ENCODE measurements at places on chromosomes 7 and 10.

GRCh38 chr10:112429147-112429546 is 17.6 kb downstream of the ZDHHC6 start:
- DNase-seq = no peak

DNA sequence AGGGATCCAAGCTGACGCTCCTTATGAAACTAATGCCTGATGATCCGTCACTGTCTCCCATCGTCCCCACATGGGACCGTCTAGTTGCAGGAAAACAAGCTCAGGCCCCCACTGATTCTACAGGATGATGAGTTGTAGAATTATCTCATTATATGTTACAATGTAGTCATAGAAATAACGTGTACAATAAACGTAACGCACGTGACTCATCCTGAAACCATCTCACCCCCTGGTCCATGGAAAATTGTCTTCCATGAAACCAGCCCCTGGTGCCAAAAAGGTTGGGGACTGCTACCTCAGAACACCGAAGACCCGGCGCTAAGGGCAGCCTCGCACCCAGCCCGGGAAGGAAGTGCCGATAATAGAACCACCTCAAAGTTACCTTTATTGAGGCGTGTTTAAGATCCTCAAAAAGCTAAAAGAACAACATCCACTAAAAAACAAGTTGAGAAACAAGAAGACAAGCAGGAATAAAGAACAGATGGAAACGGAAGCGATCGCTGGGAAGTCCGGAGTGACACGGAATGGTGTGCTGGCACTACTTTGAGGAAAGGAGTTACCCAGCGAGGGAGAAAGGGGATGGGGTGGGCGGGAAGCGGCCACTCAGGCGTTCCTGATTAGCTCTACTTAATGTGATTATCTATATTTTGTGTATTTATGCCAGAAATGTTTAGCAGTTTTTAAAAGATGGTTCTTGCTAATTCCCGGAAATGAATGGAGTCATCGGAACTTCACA is 50.1 kb upstream of the PRKAR1B start:
- DNase-seq = no peak

DNA sequence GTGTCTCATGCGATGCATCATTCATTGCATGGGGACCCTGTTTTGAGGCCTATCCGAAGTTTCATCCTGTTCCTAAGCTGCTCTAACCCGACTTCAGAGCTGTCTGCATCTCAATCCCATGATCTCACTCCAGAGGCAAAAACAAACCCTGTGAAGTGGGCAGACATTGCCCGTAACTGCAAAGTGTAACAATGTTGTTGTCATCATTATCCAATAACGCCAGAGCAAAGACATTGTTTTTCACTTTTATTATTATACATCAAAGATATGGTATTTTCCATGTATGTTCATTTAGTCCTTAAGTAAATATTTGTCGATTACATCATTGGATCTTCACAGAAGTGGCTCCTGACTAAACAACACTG is 246.7 kb downstream of the KLF6 start:
- DNase-seq = no peak

DNA sequence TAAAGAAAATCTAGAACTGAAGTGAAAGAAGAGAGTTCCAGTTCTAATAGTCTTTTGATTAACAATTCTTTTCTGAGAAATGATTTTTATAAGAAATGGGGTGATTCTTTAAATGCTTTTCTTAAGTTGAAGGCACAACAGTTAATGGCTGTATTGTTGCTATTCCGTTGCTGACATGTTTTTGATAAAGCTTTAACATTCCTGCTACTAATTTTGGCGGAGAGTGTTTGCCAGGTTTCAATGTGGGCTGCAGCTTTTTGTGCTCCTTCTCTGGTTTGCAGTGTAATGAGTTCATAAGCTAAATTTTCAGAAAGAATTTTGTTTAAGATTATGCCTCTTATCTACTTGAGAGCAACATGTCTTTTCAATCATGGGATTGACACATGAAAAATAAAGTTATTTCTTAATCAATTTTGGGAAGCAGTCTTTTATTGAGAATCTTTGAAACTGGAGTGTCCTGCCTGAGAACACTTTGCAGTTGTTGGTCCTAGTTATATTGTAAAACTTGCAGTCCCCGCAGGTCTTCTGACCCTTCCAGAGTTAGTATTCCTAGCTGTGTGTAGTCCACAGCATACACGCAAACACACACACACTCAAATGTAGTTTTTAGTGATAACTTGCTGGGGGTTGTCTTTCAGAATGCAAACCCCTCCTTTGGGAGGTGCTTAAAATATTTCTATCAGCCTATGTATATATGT is 56.7 kb downstream of the COL17A1 start:
- no peak for DNase-seq

GRCh38 chr10:131320860-131321604 is 9.5 kb upstream of the TCERG1L start:
- DNase-seq = no peak

- no peak for DNase-seq
Observed at GRCh38 chr10:95998255-95998784, 45.1 kb upstream of the CCNJ start.

- DNase-seq = no peak
Observed at GRCh38 chr7:93958216-93958615, 36.7 kb downstream of the GNG11 start.

- no peak for DNase-seq
Observed at GRCh38 chr7:31853380-31853779, 166.4 kb downstream of the PPP1R17 start.

DNA sequence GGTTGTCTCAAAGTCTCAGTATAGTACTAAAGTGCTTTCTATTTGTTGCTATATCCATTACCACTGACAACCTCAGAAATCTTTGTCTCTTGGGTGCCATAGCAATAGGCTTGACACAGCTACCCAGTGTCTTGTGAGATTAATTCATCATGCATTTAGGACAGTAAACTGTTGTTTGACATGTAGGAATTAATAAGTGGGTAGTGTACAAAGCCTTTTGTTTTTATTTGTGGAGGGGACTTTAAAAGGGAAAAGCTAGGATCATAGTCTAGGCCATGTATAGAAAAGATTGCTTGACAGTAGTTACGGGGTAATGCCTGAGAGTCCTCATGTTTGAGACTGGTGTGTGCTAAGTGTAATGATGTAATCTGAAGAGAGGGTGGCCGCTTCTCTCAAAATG is 102.6 kb upstream of the AGR3 start:
- no peak for DNase-seq

- no peak for DNase-seq
Observed at GRCh38 chr10:109282510-109282909, 640.8 kb downstream of the XPNPEP1 start.

DNA sequence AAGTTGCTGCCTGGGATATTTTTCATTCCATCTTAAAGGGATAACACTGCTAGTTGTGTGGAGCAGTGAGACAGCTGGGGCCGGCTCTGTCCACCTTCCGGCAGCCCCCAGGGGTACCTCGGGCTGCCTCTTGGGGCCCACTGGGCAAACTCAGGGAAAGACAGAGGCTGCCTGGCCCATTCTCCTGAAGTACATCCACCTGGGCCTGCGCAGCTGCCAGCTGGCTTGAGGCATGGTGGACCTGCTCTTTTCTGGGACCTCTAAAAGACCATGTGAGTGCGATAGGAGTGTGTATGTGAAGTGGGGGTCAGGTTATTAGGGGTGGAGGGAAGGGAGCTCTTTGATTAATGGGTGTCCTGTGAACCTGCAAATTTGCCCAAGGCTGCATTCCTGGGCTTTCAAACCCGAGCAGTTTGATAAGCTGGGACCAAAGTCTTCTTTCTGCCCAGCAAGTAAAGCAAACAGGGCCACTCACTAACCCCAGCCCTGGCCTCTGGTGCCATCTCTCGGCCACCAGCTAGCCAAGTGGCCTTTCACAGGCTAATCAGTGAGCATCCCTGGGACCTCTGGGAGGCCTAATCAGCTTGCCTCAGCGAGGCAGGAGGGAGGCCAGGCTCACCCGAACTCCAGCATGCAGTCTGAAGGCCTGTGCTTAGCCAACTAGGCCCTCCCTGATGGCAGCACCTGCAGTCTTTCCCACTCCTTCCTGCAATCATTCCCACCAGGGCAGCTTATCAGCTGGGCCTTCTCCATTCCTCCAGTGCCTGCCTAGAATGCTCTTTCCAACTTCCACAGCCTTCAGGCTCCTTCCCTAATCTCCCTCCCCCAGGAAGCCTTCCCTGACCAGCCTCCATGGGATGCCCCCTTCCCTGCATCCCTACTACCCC is 954.7 kb upstream of the ZNF722 start:
- DNase-seq = no peak

- DNase-seq = no peak
Observed at GRCh38 chr7:81469869-81470723, 299.8 kb downstream of the HGF start.

DNA sequence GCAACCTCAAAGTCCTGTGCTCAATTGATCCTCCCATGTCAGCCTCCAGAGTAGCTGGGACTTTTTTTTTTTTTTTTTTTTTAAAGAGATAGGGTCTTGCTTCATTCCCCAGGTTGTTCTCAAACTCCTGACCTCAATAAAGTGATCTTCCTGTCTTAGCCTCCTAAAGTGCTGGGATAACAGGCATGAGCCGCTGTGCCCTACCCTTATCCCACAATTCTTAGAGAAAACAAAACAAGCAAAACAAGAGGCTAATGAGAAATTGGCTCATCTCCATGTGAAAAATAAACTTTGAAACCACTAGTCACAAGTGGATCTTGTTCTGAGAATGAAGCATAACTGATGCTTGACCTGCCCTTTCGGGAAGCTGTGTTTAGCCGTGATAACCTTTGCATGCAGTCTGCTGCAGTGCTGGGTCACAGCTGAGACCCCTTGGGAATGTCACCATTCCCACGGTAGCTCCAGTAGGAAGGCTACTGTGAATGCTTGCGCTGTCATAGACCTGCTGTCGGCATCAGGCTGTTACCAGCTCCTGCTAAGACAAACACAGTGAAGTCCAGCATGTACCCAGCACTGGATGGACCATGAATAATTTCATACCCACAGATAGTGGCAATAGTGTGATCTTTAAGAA is 290.7 kb upstream of the KIAA1217 start:
- no peak for DNase-seq

DNA sequence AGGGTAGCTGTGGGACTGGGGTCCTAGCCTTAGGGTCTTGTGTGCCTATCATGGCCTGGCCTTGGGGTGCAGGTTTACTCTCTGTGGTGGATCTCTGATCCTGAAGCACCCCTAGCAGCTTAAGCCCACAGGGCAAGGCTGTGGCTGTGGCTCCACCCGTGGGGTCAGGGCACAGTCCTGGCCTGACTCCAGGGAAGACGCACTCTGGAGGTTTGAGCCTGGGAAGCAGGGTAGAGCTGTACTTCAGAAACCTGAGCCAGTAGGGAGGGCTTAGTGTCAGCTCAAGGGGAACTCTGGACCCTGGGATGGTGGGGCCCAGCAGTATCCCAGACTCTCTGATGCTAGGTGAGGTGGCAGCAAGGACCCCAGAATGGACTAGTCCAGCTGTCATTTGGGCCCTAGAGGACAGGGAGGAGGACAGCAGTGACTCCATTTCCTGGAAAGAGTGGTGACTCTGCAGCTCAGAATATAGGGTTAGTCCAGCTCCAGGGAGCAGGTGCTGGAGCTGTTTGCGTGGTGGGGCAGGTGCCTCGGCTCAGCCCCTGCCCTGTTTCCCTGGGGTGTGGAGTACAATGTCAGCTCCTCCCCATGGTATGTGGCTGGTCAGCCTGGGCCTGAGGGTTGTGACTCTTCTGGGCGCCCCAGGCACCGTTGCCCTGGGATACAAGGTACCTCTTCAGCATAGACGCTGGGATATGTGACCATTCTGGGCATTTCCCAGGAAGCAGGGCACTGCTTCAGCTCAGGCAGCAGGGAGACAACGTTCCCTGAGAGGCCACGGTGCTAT is 15.8 kb downstream of the GTPBP4 start:
- DNase-seq = no peak

DNA sequence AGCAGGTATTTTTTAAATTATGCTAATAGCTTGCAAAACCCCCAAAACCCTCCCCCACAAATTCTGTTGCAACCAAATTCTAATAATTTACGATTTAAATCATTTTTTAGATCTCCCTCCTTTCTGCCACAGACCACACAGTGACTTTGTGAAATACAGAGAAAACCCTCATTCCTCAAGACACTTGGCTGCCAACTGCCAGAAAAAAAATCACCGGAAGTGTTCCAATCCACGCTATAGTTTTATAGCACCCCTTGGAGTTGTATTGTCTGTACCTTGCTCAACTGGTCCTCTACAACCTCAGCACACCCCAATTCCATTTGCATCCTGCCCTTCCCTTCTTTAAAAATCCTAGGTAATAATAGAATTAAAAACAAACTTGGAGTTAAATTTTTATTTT is 560.1 kb downstream of the PARD3 start:
- no peak for DNase-seq

GRCh38 chr7:148014541-148014940 is 576.0 kb upstream of the C7orf33 start:
- no peak for DNase-seq

DNA sequence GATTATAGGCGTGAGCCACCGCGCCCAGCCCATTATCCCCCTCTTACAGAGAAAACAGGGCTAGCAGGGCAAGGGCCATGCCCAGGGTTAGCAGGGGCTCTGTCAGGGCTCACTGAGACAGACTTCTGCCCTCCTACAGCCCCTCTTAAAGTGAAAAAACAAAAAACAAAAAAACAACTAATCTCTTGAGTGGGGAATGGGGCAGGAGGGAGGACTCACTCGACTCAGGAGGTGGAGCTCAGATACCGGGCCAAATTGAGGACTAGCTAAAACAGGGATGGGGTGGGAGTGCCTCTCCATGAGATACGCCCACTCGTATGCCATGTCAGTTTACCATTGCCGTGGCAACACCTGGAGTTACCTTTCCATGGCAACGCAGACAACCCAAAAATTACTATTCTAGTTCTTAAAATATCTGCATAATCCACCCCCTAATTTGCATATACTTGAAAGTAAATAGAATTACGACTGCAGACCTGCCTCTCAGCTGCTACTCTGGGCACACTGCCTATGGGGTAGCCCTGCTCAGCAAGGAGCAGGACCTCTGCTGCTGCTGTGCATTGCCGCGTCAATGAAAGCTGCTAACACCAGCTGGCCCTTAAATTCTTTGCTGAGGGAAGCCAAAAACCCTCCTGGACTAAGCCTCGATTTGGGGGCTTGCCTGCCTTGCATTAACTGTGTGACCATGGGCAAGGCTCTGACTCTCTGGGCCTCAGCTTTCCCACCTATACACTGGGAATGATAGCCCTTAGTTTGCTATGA is 13.4 kb downstream of the SSC4D start:
- DNase-seq = no peak

DNA sequence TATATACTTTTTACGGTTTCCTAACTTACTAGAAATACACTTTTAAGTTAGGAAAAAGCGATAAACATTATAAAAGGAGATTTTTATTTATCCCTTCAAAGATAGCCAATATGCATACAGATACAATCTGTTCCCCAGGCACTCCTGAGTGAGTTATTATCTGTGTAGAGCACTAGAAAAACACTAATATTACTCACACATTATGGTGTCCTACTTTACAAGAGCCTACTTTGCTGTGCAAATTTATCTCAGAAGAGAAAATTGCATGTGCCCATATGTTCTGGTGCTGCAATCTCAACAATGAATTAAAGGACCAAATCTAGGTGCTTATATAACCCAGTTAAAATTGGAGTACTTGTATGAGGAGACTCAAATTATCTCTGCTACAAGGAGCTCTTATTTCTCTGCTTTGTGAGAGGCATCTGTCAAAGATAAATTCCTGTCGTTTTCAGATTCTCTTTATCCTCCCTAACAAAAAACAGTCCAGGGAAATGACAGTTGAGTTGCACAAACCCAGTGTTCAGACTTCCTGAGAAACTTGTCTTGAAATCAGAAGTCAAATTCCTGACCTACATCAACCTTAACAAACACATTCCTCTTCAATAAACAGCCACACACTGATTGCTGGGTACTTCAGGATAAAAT is 28.9 kb downstream of the CPA1 start:
- no peak for DNase-seq

- DNase-seq = no peak
Observed at GRCh38 chr10:23558361-23558799, 119.5 kb downstream of the OTUD1 start.

- no peak for DNase-seq
Observed at GRCh38 chr10:133027482-133027881, 60.2 kb upstream of the ADGRA1 start.
